ENCODE measurements at places on chromosomes 1 and 21.

DNA sequence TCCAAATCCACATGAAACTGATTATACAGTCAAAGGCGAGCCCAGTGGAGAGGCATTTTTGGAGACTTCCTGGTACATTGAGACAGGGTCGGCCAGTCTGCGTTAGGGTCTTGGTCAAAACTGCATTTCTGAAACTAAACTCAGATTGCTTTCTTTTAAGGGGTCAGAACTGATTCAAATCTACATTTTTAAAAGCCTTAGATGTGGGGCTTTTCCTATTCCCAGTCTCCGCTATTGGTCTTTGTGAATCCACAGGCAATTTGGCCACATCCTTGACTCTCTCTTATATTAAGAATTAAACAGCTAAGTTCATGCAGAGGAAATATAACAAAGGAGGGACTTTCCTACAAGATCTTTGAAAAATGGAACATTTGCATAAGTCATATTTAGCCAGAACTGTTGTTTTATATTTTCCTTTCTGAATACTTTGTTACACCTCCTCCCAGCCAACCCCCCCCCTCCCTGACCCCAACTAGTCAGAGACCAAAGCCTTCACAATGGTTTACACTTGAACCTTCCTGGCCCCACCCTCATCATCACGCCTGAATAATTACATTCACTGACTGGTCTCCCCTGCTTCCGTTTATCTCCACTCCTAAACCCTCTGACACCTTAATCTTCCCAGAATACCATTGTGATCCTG, 30.9 kb downstream of the SELL start:
- no peak for DNase-seq

GRCh38 chr1:150389650-150390049, 25.7 kb downstream of the RPRD2 start:
- no peak for DNase-seq

DNA sequence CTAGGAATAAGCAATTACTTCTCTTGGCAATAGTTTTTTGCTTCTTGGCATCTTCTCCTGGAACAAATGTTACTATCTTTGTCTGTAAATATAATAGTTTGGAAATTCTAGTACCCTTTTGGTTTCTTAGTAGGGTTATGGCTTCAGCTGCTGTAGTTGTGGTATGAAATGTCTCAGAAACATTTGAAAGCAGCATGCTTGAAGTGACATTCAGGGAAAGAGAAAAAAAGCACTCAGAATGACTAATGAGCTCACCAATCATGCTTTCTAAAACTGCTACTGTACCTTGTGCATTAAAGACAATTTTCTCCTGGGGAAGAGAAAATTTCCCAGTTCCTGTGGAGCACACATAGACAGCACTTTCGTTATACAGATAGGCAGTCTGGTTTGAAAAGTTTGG, 21.0 kb downstream of the NUP133 start:
- DNase-seq, result no peak

- no peak for DNase-seq
Measured at GRCh38 chr1:229972600-229973296, 94.3 kb upstream of the GALNT2 start.

- no peak for DNase-seq
Measured at GRCh38 chr1:69305621-69306020, 262.1 kb upstream of the LRRC7 start.

GRCh38 chr1:24619376-24619775, 23.7 kb upstream of the SRRM1 start:
- no peak for DNase-seq

GRCh38 chr21:41425588-41425953, 468 bp upstream of the MX1 start:
- DNase-seq, result no peak

DNA sequence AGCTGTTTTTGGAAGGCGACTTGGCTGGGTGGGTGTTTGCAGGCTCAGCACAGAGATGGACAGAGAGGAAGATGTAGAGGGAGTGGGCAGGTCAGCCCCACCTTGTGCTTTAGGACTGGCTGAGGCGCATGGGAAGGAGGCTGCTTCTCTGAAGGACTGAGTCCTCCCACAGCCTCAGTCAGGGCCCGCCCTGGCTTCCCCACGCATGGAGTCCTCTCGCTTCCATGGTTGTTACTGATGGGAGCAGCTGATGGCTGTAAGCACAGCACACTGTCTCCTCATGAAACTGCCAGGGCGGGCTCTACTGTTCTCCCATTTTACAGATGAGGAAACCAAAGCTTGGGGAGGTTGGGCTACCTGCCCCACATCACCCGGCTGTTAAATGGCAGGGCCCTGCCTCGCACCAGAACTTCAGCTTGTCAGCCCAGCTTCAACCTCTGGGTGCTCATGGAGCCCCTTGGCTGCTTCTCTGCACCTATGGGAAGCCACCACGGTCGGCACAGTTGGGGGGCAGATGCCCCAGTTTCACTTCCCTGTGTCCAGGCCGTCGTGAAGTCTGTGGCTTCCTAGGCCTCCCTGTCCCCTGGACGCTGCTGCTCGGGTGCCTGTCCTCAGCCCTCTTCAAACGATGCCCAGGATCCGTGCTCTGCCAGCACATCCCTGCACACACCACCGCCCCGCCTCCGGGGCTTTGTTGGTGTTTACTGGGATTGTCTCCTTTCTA, 2.4 kb downstream of the TMEM201 start:
- no peak for DNase-seq

GRCh38 chr1:47412437-47412836, 3.6 kb upstream of the FOXE3 start:
- no peak for DNase-seq
